NCI-H2081 (cell line): ENCODE measurements at places on chromosomes 12 and 14.
A peak's percentile ranks its signal among the peaks of the same experiment; 100 is the strongest.

- DNase-seq, result no peak
Observed at GRCh38 chr12:114673169-114673833, 10.7 kb downstream of the TBX3 start.

DNA sequence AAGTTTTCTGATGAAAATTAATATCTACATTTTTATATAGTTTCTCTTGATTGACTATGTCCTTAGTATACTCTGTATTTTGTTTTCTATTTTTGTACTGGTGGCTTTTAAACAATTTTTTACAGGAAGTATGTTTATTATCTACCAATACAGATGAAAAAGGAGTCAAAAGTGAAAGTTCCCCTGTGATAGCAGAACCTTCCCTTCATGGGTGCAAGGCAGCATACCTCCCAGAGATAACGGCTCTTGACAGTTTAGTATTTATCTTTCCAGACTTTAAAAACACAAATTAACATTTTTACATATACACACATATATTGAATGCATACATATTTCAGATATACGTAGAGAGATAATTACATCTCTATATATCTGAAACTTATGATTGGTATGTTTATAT lies 17.1 kb upstream of the FAM234B start:
- DNase-seq, result no peak

- no peak for DNase-seq
Observed at GRCh38 chr12:13258717-13259119, 62.2 kb downstream of the EMP1 start.

DNA sequence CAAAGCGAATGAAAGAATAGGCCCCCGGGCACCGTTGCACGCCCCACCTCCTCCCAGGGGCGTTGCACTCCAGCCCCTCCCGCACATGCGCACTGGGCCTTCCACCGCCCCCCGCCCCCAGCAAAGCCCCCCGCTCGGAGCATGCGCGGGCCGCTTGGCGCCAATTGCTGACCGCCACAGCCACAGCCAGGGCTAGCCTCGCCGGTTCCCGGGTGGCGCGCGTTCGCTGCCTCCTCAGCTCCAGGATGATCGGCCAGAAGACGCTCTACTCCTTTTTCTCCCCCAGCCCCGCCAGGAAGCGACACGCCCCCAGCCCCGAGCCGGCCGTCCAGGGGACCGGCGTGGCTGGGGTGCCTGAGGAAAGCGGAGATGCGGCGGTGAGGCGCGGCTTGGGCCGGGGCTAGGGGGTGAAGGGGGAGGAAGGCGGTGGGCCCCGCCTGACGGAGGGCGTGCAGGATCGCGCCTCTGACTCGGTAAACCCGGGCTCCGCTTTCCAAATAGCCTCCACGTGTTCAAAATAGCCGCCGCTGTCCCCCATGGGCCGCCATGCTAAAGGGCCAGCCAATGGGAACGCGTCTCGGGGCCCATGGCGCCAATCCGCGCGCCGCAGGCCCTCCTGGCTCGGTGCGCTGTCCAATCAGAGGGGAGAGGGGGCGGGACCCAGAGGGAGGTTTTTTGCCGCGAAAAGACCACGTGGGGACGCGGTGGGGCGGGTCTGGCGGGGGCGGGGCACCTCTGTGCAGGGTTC lies at the start of gene UNG:
Gene UNG, plus strand, starts transcription at position 163 of the 748 bp plus-strand sequence. Its CDS starts 83 bp downstream, at position 246.
- DNase-seq, result peak; percentile 94

DNA sequence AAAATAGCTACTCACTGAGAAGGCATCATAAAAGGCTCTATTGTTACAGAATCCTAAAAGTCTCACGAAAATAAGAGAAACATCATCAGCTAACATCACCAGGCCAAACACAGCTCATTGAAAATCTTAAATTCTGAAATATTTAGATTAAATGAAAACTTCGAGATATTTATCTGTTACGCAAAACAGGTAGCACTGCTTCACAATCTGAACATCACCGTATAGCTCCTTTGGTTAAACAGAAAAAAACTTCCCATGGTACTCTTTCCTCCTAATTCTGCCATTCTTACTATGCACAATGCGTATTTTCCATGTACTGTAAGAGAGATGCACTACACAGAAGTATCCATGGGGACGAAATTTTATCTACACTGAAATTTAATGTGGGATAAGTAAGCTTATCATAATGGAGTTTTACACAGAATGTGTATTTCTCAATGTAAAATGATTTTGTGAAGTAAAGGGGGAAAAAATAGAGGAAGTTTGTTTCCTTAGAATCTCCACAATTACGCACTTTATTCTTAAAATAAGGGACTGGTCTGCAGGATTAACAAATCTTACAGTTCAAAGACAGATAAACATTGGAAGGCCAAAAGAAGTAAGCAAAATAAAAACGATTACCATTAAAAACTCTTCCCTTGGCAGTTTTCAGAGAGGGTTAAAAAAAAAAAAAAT lies 1.9 kb downstream of the SGPP1 start:
- no peak for DNase-seq

DNA sequence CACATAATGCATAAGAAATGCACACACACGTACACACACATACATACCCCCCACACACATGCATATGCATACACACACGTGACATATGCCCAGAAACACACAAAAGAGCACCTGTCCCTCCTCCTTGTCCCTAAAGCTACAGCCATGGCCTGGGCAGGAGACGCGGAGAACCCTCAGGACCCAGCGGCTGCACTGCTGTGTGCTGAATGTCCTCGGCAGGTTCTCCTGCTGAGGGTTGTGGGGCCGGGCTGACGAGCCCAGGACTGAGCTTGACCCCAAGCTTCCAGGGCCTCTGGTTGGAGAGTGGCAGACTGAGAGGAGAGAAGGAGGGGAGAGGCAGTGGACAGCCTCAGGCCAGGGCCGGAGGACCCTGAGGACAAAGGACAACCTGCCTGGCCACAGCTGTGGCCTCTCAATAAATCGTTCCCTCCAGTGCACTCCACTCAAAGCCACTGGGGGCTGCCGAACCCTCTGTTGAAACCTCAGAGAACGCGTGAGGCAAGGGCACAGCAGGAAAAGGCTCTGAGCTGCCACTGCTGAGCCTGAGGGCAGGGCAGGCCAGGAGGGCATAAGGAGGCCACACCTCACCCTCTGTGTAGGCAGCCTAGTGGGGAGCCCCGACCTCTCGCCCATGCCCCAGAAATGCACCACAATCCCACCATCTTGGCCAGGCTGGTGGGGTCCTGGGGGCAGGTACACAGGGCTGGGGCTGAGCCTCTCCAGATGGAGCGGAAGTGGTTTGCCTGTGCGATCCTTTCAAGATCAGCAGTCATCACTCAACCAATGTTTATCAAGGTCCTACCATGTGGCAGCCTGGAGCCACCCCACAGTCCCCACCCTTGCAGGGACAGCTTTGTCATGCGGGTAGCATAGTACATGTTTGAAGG lies 3.1 kb downstream of the CACNA2D4 start:
- DNase-seq, result no peak

- no peak for DNase-seq
Observed at GRCh38 chr12:39077226-39077625, 171.8 kb upstream of the CPNE8 start.

DNA sequence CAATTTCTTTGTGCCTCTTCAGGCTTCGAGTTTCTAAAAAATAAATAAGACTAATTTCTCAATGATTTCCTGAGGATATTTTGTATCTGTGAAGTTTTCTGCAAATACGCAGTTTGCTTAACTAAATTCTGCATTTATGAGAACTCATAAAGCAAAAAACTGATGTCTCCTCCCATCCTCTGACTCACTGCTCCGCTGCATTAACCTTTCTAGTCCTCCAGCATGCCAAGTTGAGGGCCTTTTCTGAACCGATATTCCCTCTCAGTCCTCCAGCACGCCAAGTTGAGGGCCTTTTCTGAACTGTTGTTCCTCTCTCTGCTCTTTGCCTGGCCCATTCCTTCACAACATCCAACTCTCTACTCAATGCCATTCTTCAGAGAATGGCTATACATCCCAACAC lies 3.2 kb downstream of the IPO8 start:
- DNase-seq, result no peak
